Activated CD8-positive, alpha-beta T cell treated with anti-CD3 and anti-CD28 coated beads, Interleukin-2, amount 10 ng/mL, durations not matched to agents 7 days and 5 days (primary cell): ENCODE measurements at places on chromosomes 6 and 20. TPM values are rescaled to one million over a fixed set of nuclear protein-coding genes. Genes with fewer than 3 reads are reported as not detected.

GRCh38 chr6:111939902-111940301 is 66.7 kb upstream of the FYN start:
- no peak for DNase-seq

- DNase-seq, result no peak
Observed at GRCh38 chr6:123622780-123623179, 14.0 kb downstream of the TRDN start.

DNA sequence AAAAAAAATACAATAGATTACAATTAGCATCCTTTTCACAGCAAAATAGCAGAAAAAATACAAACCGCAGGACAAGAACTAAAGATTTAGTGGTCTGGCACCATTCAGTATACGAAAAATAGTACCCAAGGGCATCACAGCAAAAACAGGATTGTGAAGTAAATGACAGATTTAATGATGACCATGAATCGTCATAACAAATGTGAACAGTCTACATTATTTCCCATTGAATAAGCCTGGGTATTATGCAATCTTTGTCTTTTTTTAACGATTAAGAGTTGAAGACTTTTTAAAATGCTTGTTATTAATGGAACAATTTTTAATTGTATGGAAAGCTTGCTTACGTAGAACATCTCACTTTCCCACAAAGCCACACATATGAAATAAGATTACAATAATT is 432.8 kb downstream of the PKHD1 start:
- no peak for DNase-seq

GRCh38 chr20:10217721-10218410 is 764 bp upstream of the SNAP25 start:
- no peak for DNase-seq

- no peak for DNase-seq
Observed at GRCh38 chr20:57249073-57249472, 17.4 kb downstream of the BMP7 start.

DNA sequence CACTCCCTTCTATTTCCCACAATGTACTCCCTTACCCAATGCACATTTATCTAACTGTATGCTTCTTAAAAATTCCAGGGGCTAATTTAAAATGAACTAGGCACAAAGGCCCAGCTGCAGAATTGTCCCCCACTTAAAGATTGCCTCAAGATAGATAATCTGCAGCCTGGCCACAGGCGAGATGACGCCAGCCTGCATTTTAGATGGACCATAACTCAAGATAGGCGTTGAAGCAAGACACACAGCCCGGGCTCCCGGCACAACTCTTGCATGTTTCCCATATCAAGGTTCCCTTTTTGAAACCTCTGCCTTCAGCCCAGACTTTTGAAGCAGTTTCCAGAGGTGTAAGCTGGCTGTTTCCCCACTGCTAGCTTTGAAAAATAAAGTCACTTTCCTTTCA is 3.2 kb upstream of the REPS1 start:
- DNase-seq, result no peak

- DNase-seq, result no peak
Observed at GRCh38 chr6:19836799-19837510, at the start of gene ID4. Gene ID4, plus strand, starts transcription at chr6:19837370. Its CDS starts 385 bp downstream, at chr6:19837755.

DNA sequence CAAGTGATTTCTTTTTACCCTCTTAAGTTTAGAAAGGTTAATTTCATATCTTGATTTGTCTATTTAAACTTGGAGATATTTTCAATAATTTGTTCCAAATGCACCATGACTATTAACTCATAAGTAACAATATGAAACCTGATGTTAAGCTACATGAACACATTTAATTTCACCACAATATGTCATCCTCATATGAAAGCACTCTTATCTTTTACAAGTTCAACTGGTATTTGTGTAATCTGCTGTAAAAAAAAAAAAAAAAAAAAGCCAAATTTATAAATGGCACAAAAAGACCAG is 110.4 kb downstream of the HFE start:
- no peak for DNase-seq

- DNase-seq, result no peak
Observed at GRCh38 chr20:4358552-4358951, 343.2 kb upstream of the RNF24 start.

GRCh38 chr6:166737261-166737660 is 110.2 kb upstream of the RPS6KA2 start:
- DNase-seq, result no peak

DNA sequence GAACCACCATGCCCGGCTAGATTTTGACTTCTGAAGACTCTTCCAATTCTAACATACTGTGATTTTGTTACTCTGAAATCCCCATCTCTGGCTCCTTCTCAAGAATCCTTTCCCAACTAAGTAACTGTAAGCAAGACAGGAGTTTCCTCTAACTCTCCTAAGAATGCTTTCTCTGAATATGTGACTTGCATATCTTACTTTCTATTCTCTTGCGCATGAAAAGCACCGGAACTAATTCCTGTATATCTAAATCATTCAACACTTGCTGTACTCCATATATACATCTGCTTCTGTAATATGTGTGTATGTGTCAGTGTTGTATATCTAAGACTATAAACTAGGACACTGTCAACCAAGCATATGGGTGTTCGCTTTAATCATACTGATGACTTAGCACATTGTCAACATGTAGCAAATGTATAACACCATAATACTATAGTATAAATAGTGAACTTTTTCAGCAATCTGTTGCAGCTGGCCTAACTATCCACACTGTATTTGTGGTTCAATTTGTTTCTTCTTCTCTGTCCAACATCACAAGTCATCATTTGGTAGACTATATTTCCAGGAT is 108.1 kb upstream of the PRDM1 start:
- DNase-seq, result no peak

GRCh38 chr6:2791450-2791974 is 26.3 kb downstream of the WRNIP1 start:
- DNase-seq, result no peak

DNA sequence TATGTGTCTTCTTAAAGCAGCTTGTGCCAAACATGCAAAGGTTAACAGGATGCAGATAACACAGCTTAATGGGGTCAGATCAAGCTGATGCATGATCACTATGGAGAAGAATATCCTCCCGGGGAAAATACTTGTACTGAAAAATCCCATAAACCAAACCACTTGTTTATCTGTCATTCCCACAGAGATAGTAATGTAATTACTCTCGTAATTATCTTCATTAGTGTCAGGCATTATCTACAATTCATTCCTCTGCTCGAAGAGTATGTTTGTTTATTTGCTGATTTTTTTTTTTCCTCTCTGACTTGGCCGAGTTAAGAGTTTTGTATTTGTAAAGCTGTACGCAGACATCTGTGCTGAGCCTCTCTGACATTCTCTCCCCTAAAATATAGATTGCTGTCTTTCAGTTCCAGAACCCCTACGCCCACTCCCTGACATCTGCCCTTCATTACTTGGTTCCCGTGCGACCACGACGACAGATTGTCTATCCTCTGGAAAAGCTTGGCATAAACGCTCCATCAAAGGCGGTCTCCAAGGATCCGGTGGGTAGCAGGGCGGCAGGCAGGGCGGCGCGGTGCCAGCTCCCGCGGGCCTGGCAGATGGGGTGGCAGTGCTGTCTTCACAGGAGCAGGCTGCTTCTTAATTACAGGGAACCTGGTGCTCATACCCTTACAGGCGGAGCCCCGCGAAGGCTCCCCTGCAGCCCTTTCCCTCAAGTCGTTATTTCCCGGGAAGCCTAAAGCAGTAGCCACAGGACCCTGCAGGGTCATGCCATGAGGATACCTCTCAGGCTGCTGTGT is 147.2 kb downstream of the CFAP61 start:
- no peak for DNase-seq

- no peak for DNase-seq
Observed at GRCh38 chr20:20295621-20296498, 72.0 kb upstream of the INSM1 start.

DNA sequence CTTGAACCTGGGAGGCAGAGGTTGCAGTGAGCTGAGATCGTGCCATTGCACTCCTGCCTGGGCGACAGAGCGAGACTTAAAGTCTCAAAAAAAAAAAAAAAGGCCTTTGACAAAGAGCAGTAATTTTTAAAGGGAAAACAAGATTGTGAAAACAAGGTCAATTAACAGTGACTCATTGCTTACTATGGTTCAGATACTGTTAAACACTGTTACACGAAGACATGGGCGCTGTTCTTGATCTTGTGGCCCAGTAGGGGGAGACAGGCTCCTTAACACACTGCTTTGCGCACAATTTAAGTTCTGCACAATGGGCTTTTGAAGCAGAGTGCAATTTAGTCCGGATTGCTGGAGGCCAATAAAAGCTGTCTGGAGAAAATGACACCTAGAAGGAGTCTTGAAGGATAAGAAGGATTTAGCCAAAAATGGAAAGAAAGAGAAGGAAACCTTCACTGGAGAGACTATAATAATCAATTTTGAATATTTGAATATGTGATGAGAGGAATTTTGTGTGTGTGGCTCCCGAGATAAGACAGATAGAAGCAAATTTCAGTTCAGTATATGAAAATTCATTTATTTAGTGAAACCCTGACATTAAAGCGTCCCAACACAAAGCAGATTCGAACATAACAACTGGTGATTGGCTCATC is 6.0 kb upstream of the LATS1 start:
- peak; percentile 64 for DNase-seq

DNA sequence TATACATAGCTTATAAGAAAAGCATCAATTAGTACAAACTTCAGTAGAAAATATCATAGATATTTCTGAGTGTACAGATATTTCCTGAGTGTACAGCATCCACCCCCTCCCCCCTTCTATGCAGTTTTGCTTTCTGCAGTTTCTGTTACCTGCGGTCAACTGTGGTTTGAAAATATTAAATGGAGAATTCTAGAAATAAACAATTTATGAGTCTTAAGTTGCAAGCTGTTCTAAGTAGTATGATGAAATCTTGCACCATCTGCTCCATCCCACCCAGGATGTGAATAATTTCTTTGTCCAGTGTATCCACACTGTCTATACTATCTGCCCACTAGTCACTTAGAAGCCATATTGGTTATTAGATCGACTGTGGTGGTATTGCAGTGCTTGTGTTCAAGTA is 15.8 kb upstream of the GPR63 start:
- no peak for DNase-seq

DNA sequence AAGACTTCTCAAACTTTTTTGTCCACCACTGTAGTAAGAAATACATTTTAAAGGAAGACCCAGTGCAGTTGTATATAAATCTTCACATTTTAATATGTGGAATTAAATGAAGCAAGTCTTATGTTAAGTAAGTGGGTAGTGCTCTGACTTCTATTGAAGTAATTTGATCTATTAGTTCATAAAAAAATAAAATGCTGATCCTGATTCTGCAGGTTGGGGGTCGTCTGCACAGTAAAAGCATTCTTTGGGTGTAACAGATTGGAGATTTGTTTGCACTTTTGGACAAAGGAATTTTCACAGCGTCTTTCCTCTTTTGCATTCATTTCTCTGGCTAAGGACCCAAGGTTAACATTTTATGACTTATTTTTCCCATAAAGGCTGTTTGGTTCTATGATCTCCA is 106.8 kb downstream of the RNF144B start:
- DNase-seq, result no peak

- no peak for DNase-seq
Observed at GRCh38 chr20:63968136-63968927, 1.4 kb downstream of the ZNF512B start.

GRCh38 chr6:28315628-28316027 is 20.3 kb downstream of the ZSCAN31 start:
- DNase-seq, result no peak

DNA sequence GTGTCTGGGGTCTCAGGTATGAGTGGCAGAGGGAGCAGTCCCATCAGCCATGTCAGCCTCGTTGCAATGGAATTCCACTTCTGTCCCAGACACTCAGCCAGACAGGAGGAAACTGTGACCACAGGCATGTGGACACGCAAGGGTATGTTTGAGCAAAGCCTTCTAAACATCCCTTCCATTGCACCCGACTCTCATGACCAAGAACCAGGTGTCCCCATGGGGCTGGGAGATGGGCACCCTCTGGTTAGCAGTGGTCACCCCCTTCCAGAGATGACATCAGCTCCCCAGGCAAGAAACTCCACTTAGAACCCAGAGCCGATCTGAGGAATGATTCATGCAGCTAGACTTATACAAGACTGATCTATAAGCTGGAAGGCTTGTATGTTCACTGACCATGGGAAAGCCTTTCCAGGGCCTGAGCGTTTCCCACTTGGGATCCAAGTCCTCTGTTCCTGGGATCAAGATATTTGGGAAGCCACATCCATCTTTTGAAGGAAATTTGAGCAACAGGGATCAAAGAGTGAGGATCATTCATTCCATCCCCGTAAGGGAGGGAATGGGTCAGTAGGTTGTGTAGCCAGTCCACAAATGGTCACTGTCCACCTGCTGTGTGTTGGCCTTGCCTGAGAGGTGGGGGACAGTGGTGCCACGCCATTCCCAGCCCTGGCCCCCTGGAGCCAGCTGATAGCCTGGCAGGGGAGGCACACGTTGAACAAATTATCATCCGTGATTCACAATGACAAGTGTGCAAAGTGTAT is 3.9 kb upstream of the MRGBP start:
- DNase-seq, result no peak

DNA sequence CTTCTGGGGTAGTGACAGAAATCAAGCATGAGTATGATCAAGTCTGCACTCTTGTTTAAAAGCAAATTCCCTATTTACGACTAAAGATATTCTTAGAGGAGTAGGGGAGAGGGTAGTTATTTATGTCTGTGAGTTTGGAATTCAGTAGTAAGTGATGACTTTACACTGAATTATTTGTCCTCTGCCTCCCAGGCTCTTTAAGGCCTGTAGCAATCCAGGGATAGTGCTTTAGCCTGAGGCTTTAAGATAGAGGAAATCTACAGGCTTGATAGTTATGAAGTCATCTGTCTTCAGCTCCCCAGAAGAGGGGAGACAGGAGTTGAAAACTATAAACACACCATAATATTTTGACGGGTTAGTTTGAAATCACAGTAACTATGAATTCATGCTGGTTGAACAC is 664.5 kb downstream of the EPM2A start:
- no peak for DNase-seq

- no peak for DNase-seq
Observed at GRCh38 chr20:61310954-61311353, 58.9 kb downstream of the CDH4 start.

GRCh38 chr6:46848684-46849360 is 55.6 kb downstream of the MEP1A start:
- DNase-seq, result peak; percentile 68

DNA sequence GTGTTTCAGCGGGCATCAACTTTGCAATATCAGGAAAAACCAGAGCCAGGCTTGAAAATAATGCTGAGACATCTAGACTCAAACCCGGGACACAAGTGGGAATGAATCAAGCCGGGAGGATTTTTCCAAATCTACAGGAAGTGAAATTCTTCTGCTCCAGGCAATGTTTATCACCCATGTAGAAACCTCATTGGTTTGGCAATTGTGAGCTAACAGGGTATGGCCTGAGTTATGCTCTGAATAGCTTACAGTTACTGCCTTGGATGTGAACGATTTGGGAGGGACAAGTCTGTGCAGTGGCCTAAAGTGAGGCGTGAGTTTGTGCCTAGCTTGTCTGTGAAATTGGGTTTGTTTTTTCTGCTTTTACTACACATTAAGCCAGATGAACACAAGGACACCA is 87.4 kb downstream of the PCSK2 start:
- DNase-seq, result no peak

SIRPB1 gene
- 1.3 TPM for total RNA-seq

C20orf141 gene
- total RNA-seq, result not detected

RFX6 gene
- not detected for total RNA-seq

RIPOR3 gene
- not detected for total RNA-seq

ENPP4 gene
- 4.9 TPM for total RNA-seq

OR2J3 gene
- total RNA-seq, result not detected

PKHD1 gene
- not detected for total RNA-seq

PKIB gene
- 0.44 TPM for total RNA-seq

COL11A2 gene
- total RNA-seq, result 0.71 TPM

BAK1 gene
- total RNA-seq, result 76.0 TPM

EEF1A1 gene
- total RNA-seq, result 7,486 TPM

NT5E gene
- total RNA-seq, result 7.6 TPM
